ENCODE measurements at places on chromosomes 6 and 20.

DNA sequence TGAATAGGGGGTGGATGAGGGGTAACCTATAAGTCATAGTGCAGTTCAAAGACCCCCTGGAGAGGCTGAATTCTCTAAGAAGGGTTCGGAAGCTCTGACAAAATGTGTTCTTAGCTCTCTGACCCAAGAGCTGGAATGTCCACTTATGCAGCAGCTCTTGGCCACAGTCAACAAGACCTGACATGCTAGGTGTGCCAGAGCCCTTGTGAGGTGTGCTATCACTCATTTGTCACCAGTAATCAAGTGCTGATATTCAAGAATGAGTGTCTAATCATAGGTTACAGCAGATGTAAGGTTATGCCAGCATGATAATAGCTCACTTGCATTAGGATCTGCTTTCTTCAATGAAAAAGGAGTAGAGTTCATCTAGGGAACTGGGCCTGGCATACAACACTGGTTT, 28.1 kb downstream of the TOMM6 start:
- no peak for DNase-seq

GRCh38 chr6:52537001-52537753, 39.7 kb downstream of the TRAM2 start:
- no peak for DNase-seq

- DNase-seq = peak; percentile 43
These were observed 3.0 kb downstream of the CDH4 start for GRCh38 chr20:61254881-61255626.

- no peak for DNase-seq
These were observed 30.7 kb upstream of the ADIG start for GRCh38 chr20:38550274-38550673.

DNA sequence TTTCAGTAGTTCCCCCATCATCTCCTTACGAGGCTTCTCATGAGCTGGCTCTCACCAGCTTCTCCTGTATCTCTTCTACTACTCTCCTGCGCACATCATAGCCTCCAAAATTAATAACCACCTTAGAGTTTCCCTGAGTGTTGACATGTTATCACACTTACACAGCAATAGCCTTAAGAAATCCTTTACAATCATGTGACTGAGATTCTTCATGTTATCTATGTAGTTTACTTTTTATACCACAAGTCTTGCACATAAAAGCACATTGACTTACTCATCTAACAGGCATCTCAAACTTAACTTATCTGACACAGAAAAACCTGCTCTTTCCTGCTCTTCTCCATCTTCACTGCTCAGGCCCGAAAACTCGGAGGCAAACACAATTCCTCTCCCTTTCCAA, 103.7 kb upstream of the TAB2 start:
- no peak for DNase-seq

All from AG10803 (cell line).